NCI-H1436 treated with DMSO at 0.1 percent for 48 hours (cell line): ENCODE measurements at places on chromosomes 16 and 17.

GRCh38 chr16:9843424-9844018, 338.7 kb downstream of the GRIN2A start:
- no peak for DNase-seq

DNA sequence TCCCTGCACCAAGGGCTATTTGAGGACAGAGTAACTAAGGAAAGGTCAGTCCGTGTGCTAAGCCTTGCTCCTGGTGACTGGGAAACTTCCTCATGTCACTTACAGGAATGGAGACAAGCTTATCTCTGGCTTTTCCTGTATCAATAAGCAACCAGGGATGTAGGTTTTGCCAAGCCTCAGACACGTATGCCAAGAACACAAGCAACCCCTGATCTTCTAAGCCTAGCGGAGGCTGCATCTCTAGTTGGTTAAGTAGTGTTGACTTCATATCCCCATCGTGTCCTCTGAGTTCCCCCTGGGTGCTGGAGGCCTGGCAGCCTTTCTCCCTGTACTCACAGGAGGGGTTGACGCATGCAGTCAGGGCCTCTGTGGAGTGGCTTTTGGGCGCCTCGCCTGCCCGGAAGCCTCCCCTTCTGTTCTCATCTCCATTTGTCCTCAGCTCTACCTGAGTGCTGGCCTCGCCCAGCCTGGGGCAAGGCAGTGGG, 1.4 kb upstream of the C1QTNF1 start:
- DNase-seq: no peak

- DNase-seq: no peak
These were observed 13.0 kb downstream of the RARA start for GRCh38 chr17:40321961-40322357.

DNA sequence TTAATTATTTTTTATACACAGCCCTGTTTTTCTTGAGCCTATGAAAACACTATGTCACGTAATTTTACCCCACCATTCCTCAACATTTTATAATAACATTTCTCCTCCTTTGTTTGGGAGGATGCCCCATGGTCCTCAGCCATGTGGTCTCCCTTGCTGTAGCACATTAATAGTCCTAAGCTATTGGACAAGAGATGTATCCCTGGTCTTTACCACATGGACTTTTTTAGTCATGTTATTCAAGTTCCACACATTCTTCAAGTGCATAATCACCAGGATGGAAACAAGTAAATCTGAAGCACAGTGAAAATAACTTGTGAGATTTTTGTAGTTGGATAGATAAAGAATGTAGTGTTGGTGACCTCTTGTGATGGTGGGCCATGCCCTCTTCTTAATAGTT, 2.0 kb upstream of the KRTAP2-3 start:
- DNase-seq: no peak

GRCh38 chr17:71658996-71659395, 461.8 kb upstream of the SOX9 start:
- no peak for DNase-seq

DNA sequence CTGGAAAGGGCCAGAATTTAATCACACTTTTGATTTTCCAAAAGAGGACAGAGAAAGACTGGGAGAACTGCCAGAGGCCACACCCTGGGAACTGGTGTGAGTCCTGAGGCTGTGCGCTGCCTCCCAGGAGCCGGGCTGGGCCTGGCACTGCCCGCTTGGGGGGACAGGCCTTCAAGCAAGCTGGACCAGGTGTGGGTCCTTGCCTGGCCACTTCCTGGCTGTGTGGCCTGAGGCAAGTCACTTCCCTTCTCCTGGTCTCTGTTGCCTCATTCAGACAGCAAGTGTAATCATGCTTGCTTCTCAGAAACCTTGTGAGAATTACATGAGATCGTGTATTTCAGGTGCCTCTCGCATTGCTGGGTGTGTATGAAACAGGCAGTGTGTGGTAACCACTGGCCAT, 143.0 kb downstream of the SNX29 start:
- DNase-seq: no peak

- no peak for DNase-seq
These were observed 6.5 kb upstream of the ORAI3 start for GRCh38 chr16:30942426-30942806.

- DNase-seq: no peak
These were observed 21.1 kb downstream of the FOXN1 start for GRCh38 chr17:28527181-28527681.

DNA sequence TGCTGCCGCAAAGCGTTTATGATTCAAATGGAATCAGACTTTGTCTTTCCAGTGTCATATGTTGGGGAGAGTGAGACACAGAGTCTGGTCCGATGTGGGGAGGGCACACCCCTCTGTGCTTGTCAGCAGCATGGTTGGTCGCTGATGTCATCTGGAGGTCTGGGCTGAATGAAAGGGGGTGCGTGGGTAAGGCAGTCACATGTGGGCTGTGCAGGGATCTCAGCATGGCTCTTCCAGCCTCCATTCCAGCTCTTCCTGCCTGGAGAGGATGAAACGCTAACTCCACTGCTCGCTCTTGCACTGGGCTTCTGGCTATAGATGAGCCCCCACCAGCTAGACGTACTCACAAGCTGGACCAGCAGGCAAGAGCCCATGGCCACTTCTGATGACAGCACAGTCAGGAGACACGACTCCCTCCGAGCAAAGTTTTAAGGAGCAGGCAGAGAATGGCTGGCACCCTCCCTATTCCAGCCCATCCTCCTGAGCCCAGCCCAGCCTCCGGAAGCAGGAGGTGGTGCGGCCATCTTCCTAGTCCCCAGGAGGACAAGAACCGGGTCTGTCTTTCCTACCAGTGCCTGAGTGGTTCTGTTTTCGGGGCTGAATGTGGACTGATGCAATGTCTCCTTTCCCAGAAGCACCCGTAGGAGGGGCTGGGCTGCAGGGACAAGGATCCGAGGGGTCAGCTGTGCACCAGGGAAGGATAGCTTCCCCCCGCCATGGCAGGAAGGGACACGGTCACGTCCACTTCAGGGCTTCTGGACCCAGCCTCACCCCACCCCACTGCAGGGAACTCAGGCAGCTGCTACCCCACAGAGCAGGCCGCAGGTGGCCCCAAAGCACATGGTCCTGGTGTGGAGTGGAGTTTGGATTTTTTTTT, 41.5 kb upstream of the CBFA2T3 start:
- DNase-seq: no peak

DNA sequence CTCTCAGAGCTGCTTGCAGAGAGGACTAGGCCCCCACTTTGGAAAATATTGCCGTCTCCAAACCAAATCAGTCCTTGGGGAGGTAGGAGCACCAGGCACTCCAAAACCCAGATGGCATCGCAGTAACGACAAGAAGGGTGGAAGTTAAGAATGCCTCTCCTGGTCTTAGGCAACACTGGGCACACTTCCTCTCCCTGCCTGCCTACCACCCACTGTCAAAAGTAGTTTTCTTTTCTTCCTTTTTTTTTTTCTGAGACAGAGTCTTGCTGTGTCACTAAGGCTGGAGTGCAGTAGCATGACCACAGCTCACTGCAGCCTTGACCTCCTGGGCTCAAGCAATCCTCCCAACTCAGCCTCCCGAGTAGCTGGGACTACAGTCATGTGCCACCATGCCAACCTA, 47.2 kb downstream of the SRL start:
- DNase-seq: no peak

DNA sequence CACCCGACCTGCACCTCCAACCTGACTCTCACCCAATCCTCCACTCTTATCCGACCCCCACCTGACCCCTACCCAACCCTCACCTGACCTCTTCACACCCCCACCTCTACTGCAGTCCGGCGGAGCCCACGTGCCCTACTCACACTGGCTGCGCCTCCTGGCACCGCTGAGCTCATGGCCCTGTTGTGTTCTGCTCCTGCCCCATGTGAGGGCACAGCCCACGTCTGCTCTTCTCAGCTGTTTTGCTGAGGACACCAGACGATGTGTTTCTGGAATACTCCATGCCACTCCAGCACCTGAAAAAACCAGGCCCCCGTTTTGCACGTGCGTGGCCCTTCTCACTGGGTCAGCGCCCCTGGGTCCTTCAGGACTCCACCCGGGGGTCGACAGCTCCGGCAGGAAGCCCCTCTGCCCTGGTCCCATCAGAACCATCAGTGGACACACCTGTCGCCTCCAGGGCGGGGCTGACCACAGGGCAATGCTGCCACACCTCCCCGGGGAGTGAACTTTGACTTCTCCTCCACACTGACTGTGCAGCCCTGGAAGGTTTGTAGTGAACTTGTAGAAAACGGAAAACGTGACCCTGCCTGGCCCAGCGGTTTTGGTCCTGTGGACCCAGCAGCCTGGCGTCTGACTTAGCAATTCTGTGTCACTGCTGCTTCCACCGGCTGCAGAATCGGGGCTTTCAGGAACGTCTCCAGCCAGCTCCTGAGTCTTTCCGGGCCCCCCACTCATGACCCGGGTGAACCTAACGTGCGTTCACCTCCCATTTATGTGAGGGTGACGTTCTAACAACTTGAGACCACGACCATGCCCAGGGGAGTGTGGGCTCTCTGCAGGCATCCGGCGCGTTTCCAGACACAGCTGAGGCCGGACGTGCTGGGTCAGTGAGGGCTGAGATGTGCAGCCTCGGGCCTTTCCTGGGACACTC, 5.7 kb upstream of the RAB40B start:
- DNase-seq: no peak

DNA sequence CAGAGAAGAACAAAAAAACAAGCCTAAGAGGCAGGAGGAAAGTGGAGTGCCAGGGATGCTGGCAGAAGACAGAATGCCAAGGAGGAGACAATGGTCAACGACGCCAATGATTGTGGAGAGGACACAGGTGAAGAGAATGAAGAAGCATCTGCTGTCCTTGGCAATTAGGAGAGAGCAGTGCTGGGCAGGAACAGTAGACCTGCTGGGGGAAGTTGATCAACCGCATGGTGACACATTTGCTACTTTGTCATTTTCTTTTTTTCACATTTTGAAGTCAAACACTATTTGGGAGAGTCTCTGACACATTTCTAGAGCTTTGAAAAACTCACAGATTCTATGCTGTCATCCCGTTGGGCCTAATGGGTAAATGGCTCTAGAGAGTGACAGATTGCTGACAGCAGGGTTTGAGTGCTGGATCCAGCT, 1.1 kb upstream of the PIK3R6 start:
- no peak for DNase-seq

GRCh38 chr16:78583441-78583840, 484.0 kb downstream of the WWOX start:
- no peak for DNase-seq

- DNase-seq: no peak
These were observed 6.2 kb upstream of the CD300LG start for GRCh38 chr17:43840814-43841213.

- DNase-seq: no peak
These were observed 394 bp upstream of the NME4 start for GRCh38 chr16:396605-397004.

GRCh38 chr17:57113656-57114055, 28.6 kb downstream of the AKAP1 start:
- DNase-seq: no peak

GRCh38 chr17:40100419-40100668, at the start of gene NR1D1:
Gene NR1D1 (minus strand): TSS chr17:40100589. CDS start chr17:40100094, 495 bp downstream.
- no peak for DNase-seq

- DNase-seq: no peak
These were observed 26.9 kb upstream of the CDH1 start for GRCh38 chr16:68710211-68710610.

GRCh38 chr16:48206594-48207242, 37.4 kb upstream of the LONP2 start:
- no peak for DNase-seq

DNA sequence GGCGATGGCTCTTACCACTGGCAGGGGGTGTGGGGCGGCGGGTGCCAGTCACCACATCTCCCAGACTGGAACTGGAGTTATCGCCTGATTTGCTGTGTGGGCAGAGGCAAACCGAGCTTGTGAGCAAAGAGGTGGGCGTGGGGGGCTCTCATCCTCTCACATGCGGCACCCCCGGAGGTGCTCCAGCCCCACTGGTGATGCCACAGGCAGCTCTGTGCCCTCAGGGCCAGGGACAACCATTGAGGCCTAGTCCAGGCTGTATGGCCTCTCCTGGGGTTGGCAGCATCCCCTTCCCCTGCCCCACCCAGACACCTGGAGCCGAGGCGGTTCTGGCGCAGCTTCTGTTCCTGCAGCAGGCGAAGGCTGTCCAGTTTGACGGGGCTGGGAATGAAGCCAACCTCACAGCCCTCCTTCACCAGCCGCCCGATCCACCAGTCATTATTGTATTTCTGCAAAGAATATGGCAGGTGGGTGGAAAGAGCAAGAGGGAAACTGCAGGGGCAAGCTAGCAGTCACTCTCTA, 10.9 kb downstream of the CACNB1 start:
- no peak for DNase-seq

GRCh38 chr16:71328151-71328550, 30.4 kb upstream of the CALB2 start:
- no peak for DNase-seq
